Psoas muscle (tissue), 8 donors: ENCODE measurements at places on chromosomes 12 and 14. TPM values are rescaled to one million over a fixed set of nuclear protein-coding genes. Genes with fewer than 3 reads are reported as not detected.

CD163L1 gene
- total RNA-seq, result 2.3 TPM

DPPA3 gene
- not detected for total RNA-seq

AKAP6 gene
- total RNA-seq, result 113 TPM

GCH1 gene
- total RNA-seq, result 0.65 TPM

SLC39A2 gene
- not detected for total RNA-seq

CIT gene
- 1.3 TPM for total RNA-seq

B4GALNT3 gene
- 0.53 TPM for total RNA-seq

RNASE3 gene
- not detected for total RNA-seq

SERPINA5 gene
- total RNA-seq, result 7.2 TPM

LTBR gene
- 37.3 TPM for total RNA-seq

ACOT2 gene
- total RNA-seq, result 59.0 TPM
